ENCODE measurements at places on chromosomes 16 and 17.

GRCh38 chr16:56319376-56319775 is 106.0 kb downstream of the AMFR start:
- DNase-seq: no peak

- peak; percentile 63 for DNase-seq
Measured at GRCh38 chr17:78272181-78272913, 40.9 kb downstream of the TMEM235 start.

DNA sequence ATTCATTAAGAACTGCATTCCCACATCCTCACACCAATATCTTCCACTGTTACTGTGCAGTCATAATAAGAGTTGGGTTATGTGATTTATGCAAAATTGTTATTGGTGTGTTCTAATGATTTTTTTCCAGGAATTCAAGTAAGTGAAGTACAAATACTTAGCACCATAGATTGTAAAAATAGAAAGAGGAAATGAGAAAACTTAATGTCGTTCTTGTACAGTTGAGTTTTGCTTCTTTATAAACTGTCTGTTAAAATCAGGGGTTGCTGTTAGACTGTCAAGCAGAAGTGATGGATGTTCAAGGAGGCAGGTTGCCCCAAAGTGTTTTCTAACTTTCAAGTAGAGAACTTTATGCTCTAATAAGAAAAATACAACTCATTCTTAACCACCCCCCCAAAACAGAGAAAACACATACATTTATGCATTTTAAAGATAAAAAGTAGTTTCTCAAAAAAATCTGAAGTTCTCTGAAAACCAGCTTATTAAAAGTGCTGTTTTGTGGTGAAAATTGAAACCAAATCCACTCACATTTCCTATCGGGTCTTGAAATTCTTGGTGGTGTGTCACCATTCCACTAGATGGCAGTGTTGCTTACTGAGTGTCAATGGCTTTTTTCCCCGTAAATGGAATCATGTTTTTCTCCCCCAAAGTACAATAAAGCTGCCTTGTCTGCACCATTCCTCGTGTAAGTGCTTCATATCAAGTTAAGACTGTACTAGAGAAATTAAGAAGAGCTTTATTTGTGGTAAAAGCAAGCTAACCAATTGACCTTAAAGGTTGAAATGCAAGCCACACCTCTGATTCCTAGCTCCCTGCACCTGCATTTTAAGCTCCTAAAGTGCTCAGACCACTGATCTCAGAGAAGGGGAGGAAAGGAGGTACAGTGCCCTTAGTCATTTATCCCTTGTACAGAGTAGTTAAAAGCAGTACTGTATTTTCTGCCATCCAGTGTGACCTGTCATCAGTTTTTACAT is 4.7 kb upstream of the IGSF6 start:
- DNase-seq: no peak

- DNase-seq: no peak
Measured at GRCh38 chr16:27781981-27782880, 232.3 kb downstream of the KATNIP start.

DNA sequence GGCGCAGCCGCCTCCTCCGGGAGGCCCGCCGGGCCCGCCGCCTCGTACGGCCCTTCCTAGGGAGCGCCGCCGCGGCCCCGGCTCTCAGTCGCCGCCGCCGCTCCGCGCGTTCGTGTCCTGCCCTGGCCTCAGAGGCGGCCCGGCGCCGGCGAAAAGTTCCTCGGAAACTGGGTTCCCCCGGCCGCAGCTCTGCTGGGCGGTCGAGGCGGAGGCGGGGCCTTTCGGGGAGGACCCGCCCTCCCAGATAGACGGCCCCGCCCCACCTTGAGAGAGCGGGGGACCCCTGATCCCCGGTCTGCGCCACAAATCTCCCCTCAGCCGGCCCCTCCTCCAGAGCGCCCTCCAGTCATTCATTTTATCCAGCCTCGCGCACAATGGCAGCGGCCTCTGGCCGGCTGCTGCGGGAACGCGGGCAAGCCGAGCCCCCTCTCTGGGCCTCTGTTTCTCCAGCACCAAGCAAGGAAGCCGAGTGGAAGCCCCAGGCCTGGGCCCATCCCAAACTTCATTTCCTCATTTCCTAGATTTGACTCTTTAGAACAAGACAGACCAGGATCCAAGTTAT is at the start of gene SREBF1:
SREBF1 (minus strand) TSS at position 169 of the 562 bp plus-strand sequence. CDS start 169 bp downstream, outside the sequence.
- peak; percentile 71 for DNase-seq

DNA sequence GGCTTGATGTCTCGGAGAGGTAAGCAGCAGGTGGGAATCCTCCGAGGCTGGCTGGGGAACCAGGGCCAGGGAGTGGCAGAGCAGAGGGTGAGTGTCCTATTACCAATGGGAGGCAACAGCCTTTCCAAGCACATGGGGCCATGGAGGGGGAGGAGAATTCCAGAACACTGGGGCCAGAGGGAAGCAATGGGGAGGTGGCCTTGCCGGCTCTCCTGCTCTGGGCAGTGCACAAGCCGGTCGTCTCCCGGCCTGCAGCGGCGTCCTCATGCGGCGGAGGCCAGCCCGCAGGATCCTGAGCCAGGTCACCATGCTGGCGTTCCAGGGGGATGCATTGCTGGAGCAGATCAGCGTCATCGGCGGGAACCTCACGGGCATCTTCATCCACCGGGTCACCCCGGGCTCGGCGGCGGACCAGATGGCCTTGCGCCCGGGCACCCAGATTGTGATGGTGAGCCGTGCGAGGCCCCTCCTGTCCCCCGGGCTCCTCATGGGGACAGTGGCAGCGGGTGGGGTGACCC is 21.9 kb downstream of the SGSH start:
- DNase-seq: no peak

- no peak for DNase-seq
Measured at GRCh38 chr16:23687034-23687808, 8.5 kb downstream of the PLK1 start.

DNA sequence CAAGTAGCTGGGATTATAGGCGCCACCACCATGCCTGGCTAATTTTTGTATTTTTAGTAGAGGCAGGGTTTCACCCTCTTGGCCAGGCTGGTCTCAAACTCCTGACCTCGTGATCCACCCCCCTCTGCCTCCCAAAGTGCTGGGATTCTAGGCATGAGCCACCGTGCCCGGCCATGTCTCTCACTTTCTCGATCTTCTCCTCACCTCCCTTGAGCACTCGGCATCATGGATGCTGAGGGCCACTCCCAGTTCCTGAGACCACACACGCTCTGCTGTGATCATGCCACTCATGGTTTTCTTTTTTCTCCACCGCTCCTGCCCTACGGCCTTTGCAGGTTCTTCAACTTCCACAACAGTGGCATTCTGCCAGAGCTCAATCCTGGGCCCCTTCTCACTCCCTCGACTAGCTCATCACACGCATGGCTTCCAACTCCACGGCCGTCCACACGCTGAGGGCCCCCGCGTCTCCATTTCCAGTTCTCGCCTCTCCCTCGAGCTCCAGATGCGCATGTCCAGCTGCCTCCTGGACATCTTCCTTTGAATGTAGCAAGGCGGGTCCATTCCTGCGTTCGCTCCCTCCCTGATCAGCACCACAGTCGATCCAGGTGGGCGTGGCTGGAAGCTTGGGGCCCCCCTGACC is 5.5 kb upstream of the NCBP3 start:
- DNase-seq: no peak

GRCh38 chr17:45742251-45742650 is 41.9 kb upstream of the CRHR1 start:
- DNase-seq: no peak

DNA sequence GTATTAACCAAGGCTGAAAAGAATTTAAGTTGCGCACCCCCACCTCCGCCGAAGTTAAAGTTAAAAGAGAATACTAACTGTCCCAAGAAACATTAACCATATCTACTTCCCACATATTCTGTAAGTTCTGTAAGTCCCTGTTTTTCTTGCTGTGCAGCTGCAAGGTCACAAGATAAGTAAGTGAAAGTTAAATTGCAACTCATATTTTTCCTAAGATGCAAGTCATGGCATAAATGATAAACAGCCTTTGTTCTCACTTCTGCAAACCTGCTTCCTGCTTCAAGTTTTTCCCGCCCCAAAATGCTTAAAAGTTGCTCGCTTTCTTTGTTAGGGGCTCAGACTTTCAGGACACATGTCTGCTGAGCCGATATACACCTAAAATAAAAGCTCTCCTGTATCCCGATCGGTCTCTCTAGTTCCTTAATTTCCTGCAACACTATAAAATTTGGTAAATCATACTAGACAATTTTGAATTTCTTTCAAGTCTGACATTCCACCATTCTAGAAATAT is 32.6 kb upstream of the ABCA9 start:
- no peak for DNase-seq

DNA sequence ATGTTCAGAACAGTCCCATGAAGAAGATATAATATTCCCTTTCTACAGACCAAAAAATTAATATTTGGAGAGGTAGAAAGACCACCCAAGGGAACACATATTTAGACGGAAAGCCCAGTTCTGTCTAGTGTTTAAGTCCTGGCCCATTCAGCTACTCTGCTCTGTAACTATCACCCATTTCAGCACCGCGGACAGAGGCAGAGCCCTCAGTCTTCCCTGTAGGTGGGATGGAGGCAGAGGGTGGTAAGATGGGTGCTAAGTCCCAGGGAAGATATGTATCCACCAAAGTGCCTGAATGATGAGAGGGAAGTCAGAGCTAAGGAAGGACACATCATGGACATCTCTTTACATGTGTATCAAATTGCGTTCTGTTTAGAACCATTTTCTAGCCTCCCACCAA is 27.8 kb upstream of the C16orf78 start:
- peak; percentile 7 for DNase-seq

DNA sequence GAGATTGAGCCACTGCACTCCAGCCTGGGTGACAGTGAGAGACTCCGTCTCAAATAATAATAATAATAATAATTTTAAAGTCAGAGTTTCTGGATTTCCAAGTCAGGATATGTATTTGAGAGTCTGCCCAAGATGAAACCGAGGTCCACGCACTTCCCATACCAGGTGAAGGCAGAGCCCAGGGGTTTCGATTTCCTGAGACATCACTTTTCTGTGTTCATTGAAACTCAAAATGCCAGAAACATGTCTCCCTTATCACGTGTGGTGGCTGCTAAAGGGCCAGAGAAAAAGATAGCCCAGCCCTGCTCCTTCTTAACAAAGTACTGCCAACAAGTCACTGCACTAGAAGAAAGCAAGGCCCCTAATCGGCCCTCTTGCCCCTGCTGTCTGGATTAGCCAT is 9.8 kb upstream of the RNF157 start:
- no peak for DNase-seq

DNA sequence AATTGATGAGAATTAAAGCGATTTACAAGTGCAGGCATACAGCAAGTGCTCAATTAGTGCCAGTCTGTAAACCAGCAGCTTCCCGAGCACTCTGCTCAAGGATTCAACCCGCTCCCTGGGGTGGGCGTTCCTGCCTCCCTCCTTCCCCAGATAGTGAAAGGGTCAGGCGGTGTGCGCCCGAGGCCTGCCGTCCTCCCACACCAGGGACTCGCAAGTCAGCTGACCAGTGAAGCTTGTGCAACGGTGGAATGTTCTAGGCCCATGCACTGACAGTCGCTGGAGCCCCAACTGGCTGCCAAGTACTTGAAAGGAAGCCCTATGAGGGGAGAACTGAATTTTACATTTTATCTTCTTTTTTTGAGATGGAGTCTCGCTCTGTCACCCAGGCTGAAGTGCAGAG is 53.5 kb upstream of the PABPN1L start:
- DNase-seq: no peak

DNA sequence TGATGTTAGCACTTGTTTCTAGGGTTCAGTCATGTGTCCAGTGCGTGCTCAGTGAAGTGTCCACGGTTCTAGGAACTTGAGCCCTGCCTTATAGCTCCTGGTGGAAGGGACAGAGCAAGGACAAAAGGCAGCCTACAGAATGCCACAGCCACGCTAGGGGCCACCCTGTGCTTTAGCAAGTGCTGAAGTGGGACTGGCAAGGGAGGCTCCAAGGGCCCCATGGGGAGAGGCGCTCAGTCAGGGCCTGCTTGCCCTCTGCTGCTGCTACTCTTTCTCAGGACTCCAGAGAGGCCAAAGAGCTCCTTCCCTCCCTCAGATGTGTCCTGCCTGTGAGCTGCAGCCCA is 6.8 kb downstream of the NT5C start:
- DNase-seq: no peak

DNA sequence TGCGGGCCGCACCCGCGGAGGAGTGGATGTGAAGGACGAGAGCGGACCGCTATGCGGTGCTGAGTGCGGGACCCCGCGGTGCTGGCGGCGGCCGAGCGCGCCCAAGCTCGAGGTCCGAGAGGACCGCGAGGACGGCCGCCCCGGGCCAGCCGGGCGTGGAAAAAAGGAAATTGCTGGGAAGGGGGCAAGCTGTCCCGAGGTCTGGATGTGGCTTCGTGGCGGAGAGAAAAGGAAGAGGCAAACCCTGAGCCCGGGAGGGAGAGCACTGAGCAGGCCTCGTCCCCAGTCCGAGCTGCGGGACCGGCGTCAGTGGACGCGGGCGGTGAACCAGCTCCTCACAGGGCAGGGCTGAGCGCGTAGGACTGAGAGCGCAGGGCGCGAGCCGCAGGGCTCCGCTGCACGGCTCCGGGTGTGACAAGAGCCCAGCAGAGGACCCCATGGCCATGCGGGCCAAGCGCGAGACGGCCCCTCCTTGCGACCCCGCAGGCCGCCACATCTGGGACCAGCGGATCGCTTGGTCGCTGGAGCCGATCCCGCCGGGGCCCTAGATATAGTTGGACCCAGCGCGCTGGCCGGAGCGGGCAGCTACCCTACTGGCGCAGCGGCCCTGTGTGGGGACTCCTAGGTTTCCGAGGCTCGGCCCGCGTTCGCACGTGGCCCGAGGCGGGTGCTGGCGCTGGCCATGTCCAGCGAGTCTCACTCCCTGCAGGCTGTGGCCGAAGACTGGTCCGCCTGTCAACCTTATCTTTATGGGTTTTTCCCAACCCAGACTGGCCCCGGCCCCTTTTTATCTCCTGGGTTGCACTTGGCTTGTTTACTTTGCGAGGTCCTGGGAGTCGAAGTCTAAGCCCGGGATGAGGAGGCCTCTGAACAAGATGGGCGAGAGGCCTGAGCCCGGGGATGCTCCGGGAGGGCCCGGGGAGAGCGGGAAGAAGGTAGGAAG is 2.4 kb downstream of the TBX4 start:
- no peak for DNase-seq

DNA sequence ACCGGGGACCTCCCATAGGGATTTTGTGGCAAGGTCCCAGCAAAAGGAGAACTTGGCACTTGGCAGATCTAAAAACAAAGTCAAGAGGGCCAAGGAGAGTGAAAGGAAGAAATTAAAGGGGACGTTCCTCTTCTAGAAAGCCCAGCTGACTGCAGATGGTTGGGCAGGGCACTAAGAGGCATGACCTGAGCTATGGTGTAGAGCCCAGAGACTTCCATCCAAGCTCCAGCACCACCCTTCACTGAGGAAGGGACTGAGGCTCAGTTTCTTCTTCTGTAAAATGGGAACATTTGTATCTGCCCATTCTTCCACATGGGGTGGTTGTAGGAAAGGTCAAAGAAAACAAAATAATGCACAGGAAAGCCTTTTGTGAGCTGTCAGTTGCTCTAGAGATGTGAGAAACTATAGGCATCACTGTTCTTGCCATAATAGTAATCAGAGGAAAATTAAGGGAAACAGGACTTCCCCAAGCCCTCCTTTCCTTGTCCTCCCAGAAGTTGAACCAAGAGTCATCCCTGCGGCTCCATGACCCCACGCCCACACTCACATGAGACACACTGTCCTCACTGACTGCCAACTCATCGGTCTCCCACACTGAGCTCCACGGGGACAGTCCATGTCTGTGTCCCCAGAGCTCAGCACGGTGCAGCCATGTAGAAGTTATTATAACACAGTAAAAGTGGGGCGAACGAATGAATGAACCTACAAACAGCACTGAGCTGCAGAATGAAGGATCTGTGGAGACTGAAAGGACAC is 10.4 kb downstream of the CD300LF start:
- no peak for DNase-seq

- no peak for DNase-seq
Measured at GRCh38 chr16:10881479-10882030, 4.6 kb downstream of the CIITA start.

GRCh38 chr17:73510981-73511718 is 133.1 kb downstream of the SDK2 start:
- DNase-seq: no peak

All from activated CD4-positive, alpha-beta T cell treated with anti-CD3 and anti-CD28 coated beads, Interleukin-2, amount 50 U/mL, for 48 hours (primary cell).